ENCODE measurements at places on chromosomes 6 and 20. TPM values are rescaled to one million over a fixed set of nuclear protein-coding genes. Genes with fewer than 3 reads are reported as not detected.

DNA sequence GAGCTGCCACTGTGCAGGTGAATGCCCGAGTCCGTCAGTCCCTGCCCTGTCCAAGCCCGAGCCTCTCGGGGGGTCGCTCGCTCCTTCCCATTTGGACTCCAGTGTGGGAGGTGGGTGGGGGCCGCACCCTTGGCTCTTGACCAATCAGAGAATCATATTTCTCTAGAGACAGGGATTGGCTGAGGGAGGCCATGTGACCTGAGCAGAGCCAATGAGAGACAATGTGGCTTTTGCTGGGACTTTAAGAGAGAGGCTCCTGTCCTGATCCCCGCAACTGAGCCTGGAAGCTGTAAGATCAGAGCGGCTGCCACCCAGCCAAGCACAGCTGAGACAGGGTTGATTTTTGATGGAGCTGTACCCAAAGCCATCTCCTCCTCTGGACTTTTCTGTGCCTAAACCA is 199.3 kb downstream of the TFAP2C start:
- no peaks in the 10 kb centered on the region for H3K36me3 ChIP-seq
- no peaks in the 10 kb centered on the region for H3K27me3 ChIP-seq
- DNase-seq, result no peak
- no peak overlapping the region for H3K27ac ChIP-seq
- H3K4me3 ChIP-seq, result no peak overlapping the region
- peaks cover 61% of the 10 kb centered on the region for H3K4me1 ChIP-seq

GRCh38 chr6:30861257-30862048 is 22.9 kb upstream of the DDR1 start:
- no peaks in the 10 kb centered on the region for H3K4me1 ChIP-seq
- H3K36me3 ChIP-seq, result peaks cover 35% of the 10 kb centered on the region
- peaks cover 28% of the 10 kb centered on the region for H3K27me3 ChIP-seq
- H3K4me3 ChIP-seq, result no peak overlapping the region
- no peak for DNase-seq

DNA sequence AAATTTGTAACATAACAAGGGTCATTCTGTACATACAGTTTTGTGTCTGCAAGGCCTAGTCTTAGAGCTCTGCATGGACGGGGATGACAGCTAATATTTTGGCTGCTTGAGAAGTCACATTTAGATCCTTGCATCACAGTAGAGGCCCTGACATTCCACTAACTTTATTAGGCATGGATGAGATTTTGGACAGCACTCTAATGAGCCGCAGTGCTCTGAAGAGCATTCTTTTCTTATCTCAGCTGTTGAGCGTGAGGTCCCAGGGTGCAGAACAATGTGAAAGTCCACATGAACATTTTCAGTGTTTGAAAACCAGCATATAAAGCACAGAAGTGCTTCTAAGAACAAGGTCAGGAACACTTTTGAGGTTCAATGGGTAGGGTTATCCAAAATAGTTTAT is 58.9 kb downstream of the IPCEF1 start:
- no peaks in the 10 kb centered on the region for H3K36me3 ChIP-seq
- H3K4me1 ChIP-seq, result peaks cover 8% of the 10 kb centered on the region
- H3K27me3 ChIP-seq, result no peaks in the 10 kb centered on the region
- no peak for DNase-seq

GRCh38 chr6:113178349-113178748 is 678.8 kb upstream of the MARCKS start:
- H3K4me3 ChIP-seq, result no peak overlapping the region
- no peak for DNase-seq
- no peak overlapping the region for H3K27ac ChIP-seq
- H3K27me3 ChIP-seq, result no peaks in the 10 kb centered on the region
- H3K36me3 ChIP-seq, result no peaks in the 10 kb centered on the region

DNA sequence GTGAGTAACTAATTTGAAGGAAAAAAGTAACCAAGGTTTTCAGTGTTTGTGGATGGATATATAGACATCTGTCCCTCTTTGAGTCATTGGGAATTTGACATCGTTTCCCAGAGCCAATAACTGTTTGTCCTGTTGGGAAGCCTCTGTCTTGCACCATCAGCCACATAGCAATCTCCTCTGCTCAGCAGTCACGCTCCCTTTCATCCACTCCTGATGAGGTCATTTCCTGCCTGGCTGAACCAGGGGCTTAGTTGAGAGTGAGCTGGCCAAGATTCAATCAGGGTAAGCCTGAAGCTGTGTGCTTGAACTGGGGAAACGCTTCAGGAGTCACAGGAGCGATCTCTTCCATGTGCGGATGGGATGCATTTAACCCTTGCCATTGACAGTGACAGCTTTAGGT is 121.5 kb upstream of the FOXQ1 start:
- peaks cover 3% of the 10 kb centered on the region for H3K27me3 ChIP-seq
- no peak overlapping the region for H3K4me3 ChIP-seq
- no peaks in the 10 kb centered on the region for H3K4me1 ChIP-seq
- H3K27ac ChIP-seq, result no peak overlapping the region
- no peaks in the 10 kb centered on the region for H3K36me3 ChIP-seq

EBF4 gene
- 2.7 TPM for total RNA-seq

GRCh38 chr20:709423-709822 is 33.8 kb upstream of the SCRT2 start:
- peaks cover 45% of the 10 kb centered on the region for H3K27me3 ChIP-seq
- DNase-seq, result no peak
- peak overlapping the region; percentile 89 for H3K4me3 ChIP-seq
- peaks cover 10% of the 10 kb centered on the region for H3K36me3 ChIP-seq
- peaks cover 29% of the 10 kb centered on the region for H3K4me1 ChIP-seq
- H3K27ac ChIP-seq, result no peak overlapping the region

DNA sequence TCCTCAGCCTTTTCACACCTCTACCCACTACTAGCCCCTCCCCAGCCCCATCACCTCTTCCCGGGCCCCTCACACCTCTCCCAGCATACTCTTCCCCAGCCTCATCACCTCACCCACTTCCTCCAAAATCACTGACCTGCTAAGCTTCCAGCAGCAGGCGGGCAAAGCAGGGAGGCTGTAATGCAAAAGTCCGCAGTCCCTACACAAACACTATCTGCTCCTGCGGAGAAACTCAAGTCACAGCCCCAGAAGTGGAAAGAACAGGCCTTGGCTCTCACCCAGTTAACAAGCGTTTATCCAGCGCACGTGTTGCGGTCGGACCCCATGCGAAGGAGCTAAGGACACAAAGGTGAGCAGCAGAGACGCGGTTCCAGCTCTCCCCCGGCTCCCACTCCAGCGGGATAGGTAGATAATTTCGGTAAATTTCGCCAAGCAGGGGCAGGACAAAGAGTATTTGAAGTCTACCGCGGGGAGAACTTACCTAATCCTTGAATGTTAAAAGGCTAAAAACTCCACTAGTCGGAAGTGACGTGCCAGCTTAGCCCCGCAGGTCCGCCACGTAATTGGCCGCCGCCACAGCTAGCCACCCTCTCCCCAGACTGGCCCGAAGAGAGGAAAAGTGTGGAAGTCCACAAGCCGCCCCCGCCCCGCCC is 728 bp upstream of the TRIM39 start:
- peaks cover 55% of the 10 kb centered on the region for H3K4me1 ChIP-seq
- peak; percentile 69 for DNase-seq
- peak overlapping the region; percentile 82 for H3K4me3 ChIP-seq
- no peaks in the 10 kb centered on the region for H3K27me3 ChIP-seq

ULBP2 gene
- 0.13 TPM for total RNA-seq

DNA sequence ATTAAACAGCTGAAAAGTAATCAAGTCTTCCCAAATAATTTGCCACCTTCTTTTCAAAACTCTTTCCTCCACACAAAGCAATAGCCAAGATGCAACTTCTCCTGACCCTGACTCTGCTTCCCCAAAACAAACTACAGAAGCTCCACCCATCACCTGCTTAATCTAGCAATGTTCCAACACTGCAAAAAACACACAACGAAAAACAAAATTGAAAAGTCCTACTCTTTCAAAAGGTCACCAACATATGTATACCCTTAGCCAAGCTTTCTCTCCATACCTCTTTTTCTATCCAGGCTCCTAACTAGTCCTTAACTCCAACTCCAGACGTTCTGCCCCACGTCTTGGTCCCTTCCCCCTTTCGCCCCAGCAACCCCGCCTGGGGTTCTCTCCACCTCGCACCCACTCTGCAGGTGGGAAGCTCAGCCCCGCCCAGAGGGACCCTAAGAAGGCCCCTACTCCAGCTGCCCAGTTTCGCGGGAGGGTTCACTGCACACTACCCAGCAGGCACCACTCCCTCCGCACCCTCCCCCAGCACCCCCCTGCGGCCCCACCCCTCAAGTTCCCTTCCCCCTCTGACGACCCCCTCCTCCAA is 717 bp downstream of the CSNK2A1 start:
- H3K36me3 ChIP-seq, result peaks cover 17% of the 10 kb centered on the region
- H3K4me3 ChIP-seq, result peak overlapping the region; percentile 87
- peak overlapping the region; percentile 57 for H3K27ac ChIP-seq
- H3K27me3 ChIP-seq, result peaks cover 37% of the 10 kb centered on the region
- peak; percentile 24 for DNase-seq
- peaks cover 53% of the 10 kb centered on the region for H3K4me1 ChIP-seq

Data from WTC11 (cell line).